Stromal cell of bone marrow (primary cell): ENCODE measurements at places on chromosomes 2 and 18.
A peak's percentile ranks its signal among the peaks of the same experiment; 100 is the strongest.

- no peak for DNase-seq
Measured at GRCh38 chr2:2775018-2775417, 443.9 kb upstream of the MYT1L start.

- DNase-seq: no peak
Measured at GRCh38 chr18:8760984-8761383, 55.6 kb downstream of the MTCL1 start.

DNA sequence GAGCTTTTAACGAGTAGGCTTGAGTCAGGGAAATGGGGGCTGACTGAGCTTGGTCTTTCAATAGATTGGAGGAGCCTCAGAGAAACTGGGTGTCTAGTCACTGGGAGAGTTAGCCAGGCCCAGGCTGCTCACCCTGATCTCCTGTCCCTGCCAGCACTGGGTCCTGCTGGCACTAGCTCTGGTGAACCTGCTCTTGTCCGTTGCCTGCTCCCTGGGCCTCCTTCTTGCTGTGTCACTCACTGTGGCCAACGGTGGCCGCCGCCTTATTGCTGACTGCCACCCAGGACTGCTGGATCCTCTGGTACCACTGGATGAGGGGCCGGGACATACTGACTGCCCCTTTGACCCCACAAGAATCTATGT lies 720 bp downstream of the KRTCAP3 start:
- no peak for DNase-seq

DNA sequence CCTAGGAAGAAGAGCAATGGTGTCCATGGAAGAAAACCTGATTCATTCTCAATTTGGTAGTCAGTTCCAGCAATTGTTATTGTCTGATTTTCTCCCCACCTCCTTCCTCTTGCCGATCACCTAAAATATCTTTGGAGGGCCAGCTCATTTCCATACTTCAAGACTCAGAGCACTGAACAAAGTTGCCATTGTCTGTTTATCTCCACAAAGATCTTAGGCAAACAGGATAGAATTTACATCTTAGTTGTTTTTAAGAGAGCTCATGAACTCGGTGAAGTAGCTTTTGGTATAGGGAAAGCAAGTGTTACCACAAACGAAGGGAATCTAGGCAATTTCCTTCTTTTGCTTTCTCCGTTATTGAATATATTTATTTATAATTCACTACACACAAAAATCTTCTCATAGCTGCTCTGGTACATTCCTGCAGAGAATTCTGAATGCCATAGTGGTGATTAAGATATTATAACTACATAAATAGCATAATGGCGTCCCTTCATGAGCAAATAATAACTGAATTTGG lies 41.5 kb upstream of the CHST9 start:
- DNase-seq: no peak

DNA sequence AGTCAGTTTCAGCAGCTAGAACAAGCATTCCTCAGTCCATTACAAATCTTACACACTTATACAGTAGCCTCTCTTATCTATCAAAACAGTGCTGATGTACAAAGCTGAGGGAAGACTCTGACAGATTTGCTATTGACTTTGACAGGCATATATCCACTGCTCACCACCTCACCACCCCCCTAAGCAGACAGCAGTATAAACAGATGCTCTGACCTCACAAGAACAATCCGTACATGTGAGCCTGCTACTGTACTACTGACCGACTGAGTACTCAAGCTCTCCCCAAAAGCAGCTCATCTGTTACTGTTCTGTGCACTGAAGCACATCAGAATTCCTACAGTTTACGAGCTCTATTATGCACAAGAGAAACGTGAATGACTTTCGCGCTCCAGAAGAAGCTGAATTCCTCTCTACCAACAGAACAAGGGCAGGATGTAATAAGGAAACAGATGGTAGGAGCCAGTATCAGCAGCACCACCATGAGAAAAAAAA lies 95.6 kb upstream of the PDE1A start:
- DNase-seq: no peak

- DNase-seq: peak; percentile 49
Measured at GRCh38 chr18:63016270-63016669, 300.9 kb downstream of the PHLPP1 start.

DNA sequence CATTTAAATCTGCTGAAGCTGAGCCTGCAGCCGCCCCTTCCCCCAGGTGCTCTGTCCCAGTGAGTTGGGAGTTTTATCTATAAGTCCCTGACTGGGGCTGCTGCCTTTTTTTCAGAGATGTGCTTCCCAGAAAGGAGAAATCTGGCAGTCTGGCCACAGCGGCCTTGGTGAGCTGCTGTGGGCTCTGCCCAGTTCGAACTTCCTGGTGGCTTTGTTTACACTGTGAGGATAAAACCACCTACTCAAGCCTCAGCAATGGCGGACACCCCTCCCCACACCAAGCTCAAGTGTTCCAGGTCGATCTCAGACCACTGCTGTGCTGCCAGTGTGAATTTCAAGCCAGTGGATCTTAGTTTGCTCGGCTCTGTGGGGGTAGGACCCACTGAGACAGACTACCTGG lies 97.3 kb downstream of the ACAA2 start:
- no peak for DNase-seq

- DNase-seq: no peak
Measured at GRCh38 chr2:145849466-145849865, 1329.5 kb upstream of the ZEB2 start.

DNA sequence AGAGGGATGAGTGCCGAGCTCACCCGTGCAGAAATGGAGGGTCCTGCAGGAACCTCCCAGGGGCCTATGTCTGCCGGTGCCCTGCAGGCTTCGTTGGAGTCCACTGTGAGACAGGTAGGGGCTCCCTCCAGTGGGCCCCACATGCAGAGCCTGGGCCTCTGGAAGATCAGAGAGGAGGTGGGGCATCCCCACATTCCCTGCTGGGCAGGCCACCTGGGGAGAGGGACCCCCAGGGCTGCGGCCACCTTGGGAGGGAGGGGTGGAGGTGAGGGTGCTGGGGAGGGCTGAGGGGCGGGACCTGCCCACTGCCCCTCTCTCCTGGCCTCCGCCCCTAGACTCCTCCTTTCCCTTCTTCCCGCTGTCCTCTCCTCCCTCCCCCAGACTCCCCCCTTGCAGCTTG lies 38.5 kb downstream of the MTERF4 start:
- DNase-seq: no peak

GRCh38 chr18:12377556-12378197 lies 650 bp upstream of the AFG3L2 start:
- no peak for DNase-seq

DNA sequence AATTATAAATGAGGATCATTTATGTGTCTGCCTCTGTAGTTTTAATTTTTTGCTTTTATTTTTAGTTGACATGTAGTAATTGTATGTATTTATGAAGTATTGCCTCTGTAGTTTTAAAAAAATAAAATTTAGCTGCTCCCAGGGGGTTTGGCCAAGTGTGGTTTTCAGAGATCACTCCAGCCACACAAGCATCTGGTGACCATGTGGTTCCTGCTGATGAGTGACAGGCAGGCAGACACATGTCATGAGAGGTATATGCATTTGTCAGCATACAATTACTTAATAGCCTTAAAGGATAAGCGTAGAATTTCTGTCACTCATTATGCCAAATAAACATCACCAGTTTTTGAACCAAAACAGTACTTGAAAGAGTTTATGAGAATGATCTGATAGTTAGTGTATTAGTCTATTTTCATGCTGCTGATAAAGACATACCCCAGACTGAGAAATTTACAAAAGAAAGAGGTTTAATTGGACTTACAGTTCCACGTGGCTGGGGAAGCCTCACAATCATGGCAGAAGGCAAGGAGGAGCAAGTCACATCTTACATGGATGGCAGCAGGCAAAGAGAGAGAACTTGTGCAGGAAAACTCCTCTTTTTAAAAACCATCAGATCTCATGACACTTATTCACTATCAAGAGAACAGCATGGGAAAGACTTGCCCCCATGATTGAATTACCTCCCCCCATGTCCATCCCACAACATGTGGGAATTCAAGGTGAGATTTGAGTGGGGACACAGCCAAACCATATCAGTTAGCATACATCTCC lies 29.6 kb downstream of the MREG start:
- no peak for DNase-seq

DNA sequence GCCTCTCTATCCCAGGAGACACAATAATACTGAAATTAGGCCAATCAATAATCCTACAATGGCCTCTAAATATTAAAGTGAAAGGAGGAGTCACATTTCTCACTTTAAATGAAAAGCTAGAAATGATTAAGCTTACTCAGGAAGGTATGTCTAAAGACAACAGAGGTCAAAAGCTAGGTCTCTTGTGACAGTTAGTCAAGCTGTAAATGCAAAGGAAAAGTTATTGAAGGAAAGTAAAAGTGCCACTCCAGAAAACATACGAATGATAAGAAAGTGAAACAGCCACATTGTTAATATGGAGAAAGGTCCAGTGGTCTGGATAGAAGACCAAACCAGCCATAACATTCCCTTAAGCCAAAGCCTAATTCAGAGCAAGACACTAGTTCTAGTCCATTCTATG lies 9.5 kb downstream of the SESTD1 start:
- no peak for DNase-seq

- DNase-seq: no peak
Measured at GRCh38 chr18:74197705-74198341, 49.5 kb downstream of the TIMM21 start.

GRCh38 chr18:32576296-32576916 lies 105.7 kb upstream of the GAREM1 start:
- no peak for DNase-seq

GRCh38 chr2:176907341-176907740 lies 305.3 kb upstream of the HNRNPA3 start:
- no peak for DNase-seq

GRCh38 chr2:217478831-217479455 lies 523.9 kb downstream of the TNS1 start:
- no peak for DNase-seq

GRCh38 chr18:42839408-42839807 lies 276.1 kb downstream of the RIT2 start:
- DNase-seq: no peak

GRCh38 chr2:186717320-186718007 lies 23.6 kb downstream of the FAM171B start:
- DNase-seq: no peak

- no peak for DNase-seq
Measured at GRCh38 chr18:79227621-79228020, 158.4 kb downstream of the ATP9B start.

DNA sequence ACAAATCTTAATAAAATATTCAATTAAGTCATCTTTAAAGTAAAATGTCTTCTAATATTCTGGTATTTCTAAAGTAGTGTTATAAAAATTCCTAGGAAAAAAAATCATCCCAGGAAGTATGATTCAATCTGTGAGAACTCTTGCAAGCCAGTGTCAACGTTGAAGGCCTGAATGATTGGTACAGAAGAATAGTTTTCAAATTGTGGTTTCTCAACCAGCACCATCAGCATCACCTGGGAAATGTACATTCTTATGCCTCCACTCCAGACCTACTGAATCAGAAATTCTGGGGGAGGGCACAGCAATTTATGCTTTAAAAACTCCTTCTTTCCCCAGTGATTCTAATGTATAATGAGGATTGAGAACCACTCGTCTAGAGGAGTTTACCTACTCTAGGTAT lies 62.3 kb upstream of the C2orf15 start:
- no peak for DNase-seq
